ENCODE measurements at places on chromosomes 12 and 14. TPM values are rescaled to one million over a fixed set of nuclear protein-coding genes. Genes with fewer than 3 reads are reported as not detected.
A peak's percentile ranks its signal among the peaks of the same experiment; 100 is the strongest.

DNA sequence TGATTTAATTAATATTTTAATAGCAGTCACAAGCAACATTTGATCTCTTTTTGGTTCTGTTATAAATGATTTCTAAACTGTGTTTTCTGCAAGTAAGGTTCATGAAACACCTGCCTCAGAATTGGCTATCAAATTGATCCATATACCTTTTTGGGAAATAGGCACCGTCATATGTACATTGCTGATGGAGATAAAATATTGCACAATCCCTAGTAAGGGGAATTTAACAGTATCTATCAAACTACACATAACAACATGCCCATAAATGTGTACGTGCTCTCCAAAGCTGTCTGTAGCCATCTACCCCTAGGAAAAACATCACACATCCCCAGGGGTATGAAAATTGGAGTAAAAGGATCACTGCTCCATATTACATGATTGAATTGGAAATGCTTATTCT, 167.3 kb upstream of the CPNE8 start:
- DNase-seq, result no peak

DNA sequence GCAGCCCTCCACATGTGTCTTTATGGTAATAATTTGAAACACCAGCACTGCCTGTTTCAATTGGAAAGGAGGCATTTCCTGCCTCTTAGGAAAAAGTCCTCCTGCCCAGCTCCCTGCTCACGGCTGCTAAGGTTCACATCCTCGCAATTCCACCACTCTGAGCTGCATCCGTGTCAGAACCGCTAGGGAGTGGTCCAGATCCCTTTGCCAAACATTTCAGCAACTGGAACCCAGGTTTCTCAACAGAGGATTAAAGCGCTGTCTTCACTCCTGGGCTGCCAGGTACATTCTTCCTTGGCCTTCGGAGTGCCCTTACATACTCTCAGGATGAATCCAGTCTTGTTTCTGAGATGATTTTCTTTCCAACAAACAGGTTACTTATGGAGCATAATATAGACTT, 23.3 kb downstream of the C14orf132 start:
- DNase-seq, result no peak

The JPH4 gene
- 7.0 TPM for total RNA-seq

The DNM1L gene
- total RNA-seq, result 66.2 TPM

GRCh38 chr12:132471011-132471857, 18.7 kb upstream of the FBRSL1 start:
- no peak for DNase-seq

The BAG5 gene
- 64.5 TPM for total RNA-seq

The LRCOL1 gene
- total RNA-seq, result 1.8 TPM

The SERPINA10 gene
- not detected for total RNA-seq

The OR6C2 gene
- total RNA-seq, result not detected

GRCh38 chr14:94494085-94494484, 15.2 kb downstream of the SERPINA12 start:
- no peak for DNase-seq

DNA sequence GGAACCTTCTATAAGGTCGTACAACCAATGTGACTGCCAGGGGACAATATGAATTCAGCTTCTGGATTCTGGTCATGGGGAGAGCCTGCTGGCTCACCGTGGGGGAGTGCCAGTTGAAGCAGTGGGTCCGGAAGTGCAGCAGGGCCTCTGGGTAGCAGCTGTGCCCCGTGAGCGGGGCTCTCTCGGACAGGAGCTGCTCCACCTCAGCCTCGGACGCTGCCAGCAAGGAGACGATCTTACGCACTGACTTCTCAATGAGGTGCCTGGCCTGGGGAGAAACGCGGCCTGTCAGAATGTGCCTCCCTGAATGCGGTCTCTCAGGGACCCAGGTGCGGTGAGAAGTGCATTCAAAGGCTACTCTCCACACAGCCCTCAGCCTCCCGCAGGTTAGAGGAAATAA, 42.0 kb downstream of the LGMN start:
- DNase-seq, result no peak

The SYT1 gene
- 1.2 TPM for total RNA-seq

The POTEG gene
- total RNA-seq, result not detected

The NTN4 gene
- total RNA-seq, result 83.2 TPM

GRCh38 chr12:62934239-62934798, 631 bp downstream of the PPM1H start:
- peak; percentile 82 for DNase-seq

- DNase-seq, result no peak
Measured at GRCh38 chr14:61253064-61253738, 27.9 kb downstream of the TMEM30B start.

The PROX2 gene
- not detected for total RNA-seq

GRCh38 chr12:6774499-6775062, 2.3 kb downstream of the LAG3 start:
- no peak for DNase-seq

- DNase-seq, result no peak
Measured at GRCh38 chr12:100778967-100779590, 15.5 kb upstream of the ANO4 start.

GRCh38 chr12:123092866-123093265, 58.0 kb downstream of the PITPNM2 start:
- DNase-seq, result no peak

DNA sequence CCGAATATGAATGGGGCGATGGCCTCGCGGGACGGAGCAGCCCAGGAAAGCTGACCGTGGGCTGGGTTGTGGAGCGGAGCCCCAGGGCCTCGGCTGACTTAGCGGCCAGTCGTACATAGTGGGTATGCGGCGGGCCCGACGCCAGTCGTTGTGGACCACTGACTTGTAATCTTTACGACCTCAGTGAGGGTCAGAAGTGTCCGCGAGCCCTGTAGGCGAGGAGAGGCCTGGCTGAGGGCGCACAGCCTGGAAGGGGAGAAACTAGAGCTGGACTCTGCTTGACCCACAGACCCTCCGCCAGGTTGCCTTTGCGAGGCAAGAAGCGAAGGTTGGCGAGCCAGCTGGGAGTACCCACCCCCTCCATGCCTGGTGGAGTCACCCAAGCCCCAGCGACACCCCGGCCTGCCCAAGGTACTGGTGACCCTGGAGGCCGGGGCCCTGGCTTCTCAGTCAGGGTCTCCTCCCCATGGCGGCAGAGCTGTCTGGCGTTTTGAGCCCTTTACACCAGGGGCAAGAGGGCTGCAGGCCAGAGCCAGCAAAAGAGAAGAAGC, 15.6 kb upstream of the DYNC1H1 start:
- no peak for DNase-seq

The WSCD2 gene
- 1.6 TPM for total RNA-seq

GRCh38 chr14:70988452-70988851, 81.2 kb downstream of the PCNX1 start:
- no peak for DNase-seq

- DNase-seq, result no peak
Measured at GRCh38 chr12:67459173-67459572, 189.4 kb upstream of the DYRK2 start.

The LRRC10 gene
- not detected for total RNA-seq

The RNASE7 gene
- not detected for total RNA-seq

- no peak for DNase-seq
Measured at GRCh38 chr12:99092100-99092851, 447.2 kb downstream of the APAF1 start.

All from kidney (tissue), 22 donors.